Body of pancreas (tissue), 4 donors: ENCODE measurements at places on chromosomes 5 and 9.

- no peak for DNase-seq
Measured at GRCh38 chr9:132245465-132245864, 83.6 kb downstream of the NTNG2 start.

GRCh38 chr5:73419117-73419464 is 29.5 kb downstream of the FOXD1 start:
- DNase-seq = no peak

DNA sequence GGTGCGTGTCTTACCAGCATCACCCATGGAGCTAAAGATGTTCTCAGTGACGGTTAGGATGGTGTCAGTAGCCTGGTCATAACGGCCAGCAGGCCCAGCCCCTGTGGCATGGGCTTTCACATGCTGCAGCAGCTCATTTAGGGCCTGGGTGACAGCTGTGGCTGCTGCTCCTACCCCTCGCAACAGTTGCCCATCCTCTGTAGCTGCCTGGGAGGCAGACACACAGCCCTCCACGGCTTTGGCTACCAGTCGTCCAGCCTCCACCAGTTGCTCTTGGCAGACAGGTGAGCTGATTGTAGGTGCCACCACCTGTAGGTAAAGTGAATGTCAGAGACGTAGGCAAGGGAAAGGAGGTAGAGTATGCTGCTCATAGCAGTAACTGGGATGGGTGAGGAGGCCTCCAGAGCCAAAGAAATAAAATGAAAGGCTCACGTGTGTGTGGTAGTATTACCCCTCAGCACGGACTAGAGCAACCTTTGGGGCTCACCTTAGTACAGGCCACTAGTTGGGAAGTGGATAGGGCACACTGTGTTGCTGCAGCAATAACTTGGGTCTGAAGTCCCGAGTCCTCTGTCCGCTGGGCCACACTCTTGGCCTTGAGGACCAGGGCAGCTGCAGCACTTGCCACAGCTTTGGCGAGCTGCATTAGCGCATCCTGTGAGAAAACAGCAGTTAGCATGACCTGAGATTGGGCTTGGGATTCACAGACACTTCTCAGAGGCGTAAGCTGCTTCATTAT is 14.7 kb downstream of the TLN1 start:
- no peak for DNase-seq

- DNase-seq = no peak
Measured at GRCh38 chr9:133814586-133815208, 76.5 kb upstream of the SARDH start.

- no peak for DNase-seq
Measured at GRCh38 chr5:115337882-115338281, 41.4 kb upstream of the CCDC112 start.
